ENCODE measurements at places on chromosomes 12 and 14.

GRCh38 chr12:52920937-52921336, 16.1 kb upstream of the KRT8 start:
- DNase-seq = no peak

- no peak for DNase-seq
Observed at GRCh38 chr12:88763536-88764100, 183.3 kb upstream of the KITLG start.

GRCh38 chr14:72254937-72255472, 322.8 kb downstream of the RGS6 start:
- no peak for DNase-seq

- DNase-seq = peak; percentile 46
Observed at GRCh38 chr14:101961011-101961721, 3.2 kb upstream of the DYNC1H1 start.

DNA sequence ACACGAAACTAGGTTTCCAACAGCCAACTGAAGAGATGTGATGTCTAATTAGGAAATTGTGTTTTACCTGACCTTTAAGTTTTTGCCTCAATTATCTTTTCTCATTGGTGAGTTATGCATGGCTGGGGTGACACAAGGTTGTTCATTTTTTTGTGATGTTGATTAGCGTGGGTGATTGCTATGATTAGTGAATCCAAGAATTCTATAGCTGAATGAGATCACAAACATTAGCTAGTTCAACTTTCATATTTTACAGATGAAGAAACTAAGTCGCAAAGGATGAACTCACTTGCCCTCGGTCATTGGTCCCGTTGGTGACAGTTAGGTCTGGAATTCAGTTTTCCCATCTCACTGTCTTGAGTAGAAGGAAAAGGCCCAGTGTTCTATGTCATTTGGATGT, 32.6 kb upstream of the LMNTD1 start:
- no peak for DNase-seq

- no peak for DNase-seq
Observed at GRCh38 chr12:108324351-108325017, 14.6 kb downstream of the CMKLR1 start.

- peak; percentile 75 for DNase-seq
Observed at GRCh38 chr12:96236221-96236822, 42.1 kb downstream of the ELK3 start.

DNA sequence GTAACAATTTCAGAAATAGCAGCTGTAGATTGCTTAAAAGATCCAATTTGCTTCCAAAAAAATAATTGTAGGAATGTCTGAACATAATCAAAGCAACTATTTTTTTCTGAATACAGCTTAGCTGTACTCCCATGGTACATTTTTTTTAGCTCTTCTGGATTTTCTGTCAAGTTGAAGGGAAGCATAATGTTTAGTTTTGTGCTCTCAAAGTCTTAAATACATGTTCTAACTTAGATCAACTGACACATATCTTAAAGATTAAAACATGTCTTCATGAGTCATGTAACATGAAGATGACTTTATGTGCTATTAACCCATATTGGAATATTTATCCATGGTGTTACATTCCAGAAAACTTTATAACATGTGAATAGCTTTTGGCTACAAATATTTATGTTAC, 255.7 kb downstream of the BTG1 start:
- no peak for DNase-seq

DNA sequence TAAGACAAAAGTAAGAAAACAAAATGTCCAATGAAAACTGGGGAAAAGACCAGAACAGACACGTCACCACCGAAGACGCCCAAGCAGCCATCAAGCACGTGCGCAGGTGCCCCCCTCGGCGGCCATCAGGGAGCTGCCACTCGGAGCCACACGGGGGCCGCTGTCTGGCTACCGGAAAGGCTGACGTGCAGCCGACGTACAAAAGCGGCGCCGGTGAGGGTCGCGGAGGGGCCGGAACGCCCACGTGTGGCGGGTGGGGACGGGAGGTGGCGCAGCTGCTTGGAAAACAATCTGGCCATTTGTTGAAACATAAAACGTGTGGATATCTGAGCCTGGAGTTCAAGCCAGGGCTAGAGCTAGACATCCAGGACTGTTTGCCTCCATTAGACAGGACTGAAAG, 60.7 kb downstream of the GALNT9 start:
- DNase-seq = no peak

GRCh38 chr14:65408113-65408512, 4.4 kb upstream of the FUT8 start:
- no peak for DNase-seq

GRCh38 chr14:73323896-73324399, 86.6 kb downstream of the PAPLN start:
- no peak for DNase-seq

DNA sequence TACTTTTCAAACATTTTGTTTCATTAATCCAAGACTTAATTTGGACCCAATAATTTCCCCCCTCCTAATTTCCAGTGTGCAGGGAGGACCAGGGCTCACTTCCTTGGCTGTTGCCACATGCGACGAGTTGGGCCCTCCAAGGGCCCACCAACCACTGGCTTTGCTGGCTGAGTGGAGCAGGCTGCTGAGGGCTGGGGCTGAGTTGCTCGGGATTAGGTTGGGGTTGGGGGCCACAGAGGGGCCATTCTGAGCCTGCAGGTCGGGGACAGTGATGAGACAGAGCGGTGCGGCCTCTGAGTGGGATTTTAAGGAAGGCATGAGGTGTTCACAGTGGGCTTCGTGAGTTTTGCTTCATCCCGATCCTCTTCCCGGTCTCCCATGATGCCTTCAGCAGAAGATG, 6.1 kb upstream of the TRAF3 start:
- no peak for DNase-seq

DNA sequence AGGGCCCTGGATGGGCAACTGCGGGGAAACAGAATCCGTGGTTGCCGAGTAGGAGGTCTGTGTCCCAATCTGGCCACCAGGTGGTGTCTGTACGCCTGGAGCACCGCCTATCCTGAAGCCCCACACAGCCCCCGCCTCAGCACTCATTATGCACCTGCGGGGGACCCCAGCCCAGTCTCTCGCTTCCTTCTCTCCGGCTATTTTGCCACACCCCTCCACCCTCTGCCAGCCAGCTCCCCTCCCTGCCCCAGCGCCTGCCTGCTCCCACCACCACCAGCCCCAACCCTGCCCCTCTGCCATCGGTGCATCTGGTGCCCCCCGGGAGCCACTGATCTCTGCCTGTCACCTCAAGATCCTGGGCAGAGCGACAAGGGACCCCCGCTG, 2.2 kb upstream of the NXPH4 start:
- no peak for DNase-seq

DNA sequence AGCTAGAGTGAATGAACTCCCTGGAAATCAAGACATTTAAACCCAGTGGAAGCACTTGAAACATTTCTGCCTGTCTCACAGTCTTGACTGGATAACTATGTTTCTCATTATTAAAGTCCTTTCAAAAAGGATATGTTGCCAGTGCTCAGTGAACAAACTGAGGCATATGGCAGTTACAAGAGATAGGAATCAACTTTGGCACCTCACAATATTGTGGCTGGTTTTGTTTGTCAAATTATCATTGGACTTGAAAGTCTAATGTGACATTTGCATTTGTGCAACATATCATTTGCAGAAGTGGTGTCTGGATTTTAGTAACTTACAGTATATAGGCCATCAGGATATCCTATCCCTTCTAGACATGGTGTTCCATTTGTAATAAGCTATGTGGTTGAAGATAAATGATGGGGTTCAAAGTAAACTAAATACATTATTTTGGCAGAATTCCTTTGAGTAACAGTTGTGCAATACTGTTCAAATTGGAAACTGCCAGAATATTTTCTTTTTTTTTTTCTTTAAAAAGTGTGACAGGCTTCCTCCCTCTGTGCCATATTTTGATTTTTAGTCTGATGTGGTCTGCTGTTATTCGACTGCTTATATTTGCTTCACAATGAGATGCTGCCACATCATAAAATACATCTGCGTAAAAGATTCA, 927.7 kb downstream of the FLRT2 start:
- no peak for DNase-seq

- DNase-seq = no peak
Observed at GRCh38 chr14:76643887-76644286, 117.4 kb upstream of the VASH1 start.

DNA sequence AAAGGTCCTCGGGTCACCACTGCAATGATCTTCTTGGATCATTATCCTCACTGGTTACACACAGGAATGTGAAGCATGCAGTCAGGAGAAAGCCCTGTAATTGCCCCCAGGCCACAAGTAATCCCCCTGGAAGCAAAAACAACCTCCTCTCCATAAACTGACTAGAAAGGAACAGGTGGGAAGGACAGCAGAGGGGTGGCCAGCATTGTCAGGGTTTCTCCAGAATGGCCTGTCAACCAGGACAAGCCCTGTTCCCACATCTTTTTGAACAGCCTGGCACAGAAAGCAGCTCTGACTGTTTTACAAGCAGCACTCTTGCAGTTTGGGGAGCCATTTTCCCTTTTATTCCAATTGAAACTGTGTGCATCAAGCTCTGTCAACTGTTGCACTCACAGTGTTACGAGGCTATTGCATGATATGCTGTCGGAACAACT, 36.1 kb downstream of the TMCC3 start:
- no peak for DNase-seq

DNA sequence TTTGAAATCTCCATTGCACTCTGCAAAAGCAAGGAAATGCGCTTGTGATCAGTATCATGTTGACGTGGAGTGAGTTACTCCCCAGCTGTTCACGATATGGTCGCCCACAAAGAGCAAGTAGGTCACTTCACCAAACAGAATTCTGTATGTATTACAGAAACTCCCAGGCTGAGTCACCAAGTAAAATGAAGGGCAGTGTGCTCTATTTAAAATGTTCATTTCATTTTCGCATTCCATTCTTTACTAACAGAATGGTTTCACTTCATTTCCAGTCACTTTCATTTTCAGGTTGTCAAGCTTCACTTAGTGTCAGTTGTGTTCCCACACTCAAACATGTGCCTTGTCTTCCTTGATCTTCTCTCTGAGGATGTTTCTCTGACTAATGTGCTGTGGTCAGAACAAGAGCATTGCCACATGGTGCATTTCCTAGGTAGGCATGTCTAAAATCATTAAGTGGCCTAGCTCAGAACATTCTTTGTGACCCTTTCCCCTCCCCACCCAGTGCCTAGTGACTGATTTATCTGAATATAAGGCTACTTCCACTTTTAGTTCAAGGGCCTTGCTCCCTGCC, 391.2 kb downstream of the RAD51B start:
- DNase-seq = peak; percentile 70

GRCh38 chr12:81644503-81644902, 114.6 kb downstream of the PPFIA2 start:
- DNase-seq = peak; percentile 35

DNA sequence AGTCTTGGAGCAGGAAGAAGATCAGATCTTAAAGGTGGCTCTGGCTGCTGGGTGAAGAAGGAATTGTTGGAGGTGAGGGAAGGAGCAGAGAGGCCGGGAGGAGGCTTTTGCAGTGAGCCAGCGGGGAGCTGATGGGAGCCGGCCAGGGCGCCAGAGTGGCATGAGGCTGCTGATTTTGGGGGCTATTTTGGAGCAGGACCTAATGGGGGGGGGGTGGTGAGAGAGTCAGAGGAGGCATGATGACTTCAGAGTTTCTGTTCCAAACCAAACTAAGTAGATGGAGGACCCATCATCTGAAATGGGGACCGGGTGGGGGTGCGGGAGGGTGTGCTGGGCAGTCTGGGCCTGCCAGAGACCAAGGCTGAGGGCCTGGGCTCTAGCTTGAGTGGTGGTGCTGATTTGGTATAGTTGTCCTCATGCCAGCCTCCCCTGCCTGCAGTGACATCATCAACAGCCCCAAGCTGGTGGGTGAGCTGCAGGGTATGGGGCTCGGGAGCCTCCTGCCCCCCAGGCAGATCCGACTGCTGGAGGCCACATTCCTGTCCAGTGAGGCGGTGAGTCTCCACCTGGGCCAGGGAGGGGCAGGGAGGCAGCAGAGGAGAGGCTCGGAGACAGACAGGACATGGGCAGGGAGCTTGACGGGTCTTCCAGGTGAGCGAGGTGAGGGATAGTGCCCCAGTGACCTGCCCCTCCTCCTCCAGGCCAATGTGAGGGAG, 6.2 kb downstream of the TNFAIP2 start:
- DNase-seq = no peak

DNA sequence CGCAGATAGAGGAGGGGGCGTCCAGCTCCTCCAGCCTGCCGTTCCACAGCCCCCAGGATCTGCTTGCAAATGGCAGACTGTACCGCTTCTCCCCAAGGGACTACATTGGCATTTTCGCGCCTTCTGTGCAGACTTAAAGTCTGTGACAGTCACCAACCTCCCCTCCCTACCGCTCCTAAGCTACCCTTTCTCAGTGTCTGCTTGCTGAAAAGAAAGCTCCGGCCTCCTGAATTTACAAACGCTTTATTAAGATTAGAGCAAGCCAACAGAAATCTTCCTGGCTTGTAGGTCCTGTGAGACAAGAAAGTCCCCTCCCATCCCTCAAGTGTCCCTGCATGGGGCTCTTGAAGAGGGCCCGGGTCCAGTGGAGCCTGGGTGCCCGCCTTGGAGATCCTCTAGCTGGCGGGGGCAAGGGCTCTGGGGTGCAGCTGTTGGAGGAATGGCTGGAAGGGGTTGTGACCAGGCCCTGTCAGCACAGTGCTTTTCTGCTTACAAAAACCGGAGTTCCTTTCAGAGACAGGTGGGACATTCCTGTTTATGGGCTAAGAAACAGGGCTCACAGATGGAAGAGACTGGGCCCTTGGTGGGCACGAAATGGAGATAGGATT, 2.8 kb upstream of the DLK1 start:
- DNase-seq = no peak

DNA sequence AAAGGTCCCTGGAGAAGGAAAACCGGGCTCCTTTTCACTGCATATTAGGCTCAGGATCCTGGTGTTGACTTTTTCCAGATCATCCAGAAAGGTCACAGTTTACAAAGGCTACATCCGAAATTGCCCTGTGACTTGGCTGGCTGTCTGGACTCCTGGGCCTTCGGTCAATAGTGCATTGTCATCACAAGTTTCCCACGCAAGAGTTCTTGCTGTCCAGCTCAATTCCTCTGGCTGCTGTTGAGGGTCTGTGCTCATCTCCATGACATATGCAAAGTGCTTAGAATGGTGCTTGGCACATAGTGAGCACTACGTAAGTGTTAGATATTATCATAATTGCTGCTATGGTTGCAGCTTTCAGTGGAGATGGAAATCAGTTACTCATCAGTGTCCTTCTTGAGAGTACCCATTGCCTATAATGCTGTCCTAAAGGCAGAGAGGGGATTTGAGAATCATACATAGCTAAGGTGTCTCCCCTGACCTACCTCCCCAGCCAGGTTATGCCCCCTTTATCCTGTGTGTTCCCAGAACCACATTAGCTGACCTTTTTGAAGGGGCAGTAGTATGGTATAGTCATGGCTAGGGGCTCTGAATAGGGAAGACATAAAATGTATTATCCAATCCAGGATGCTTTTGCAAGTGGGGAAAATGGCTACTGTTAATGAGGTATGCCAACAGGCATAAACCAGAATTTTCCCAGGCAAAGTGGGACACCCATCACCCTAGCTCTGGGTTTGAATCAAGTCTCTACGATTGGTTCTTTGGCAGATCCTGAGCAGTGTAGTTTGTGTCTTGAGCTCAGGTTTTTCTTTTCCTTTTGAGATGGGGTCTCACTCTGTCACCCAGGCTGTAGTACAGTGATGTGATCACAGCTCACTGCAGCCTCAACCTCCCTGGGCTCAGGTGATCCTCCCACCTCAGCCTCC, 132.0 kb upstream of the CCND2 start:
- DNase-seq = no peak
